ENCODE measurements at places on chromosomes 12 and 14. TPM values are rescaled to one million over a fixed set of nuclear protein-coding genes. Genes with fewer than 3 reads are reported as not detected.

The ACOT6 gene
- 0.16 TPM for total RNA-seq

The ANO2 gene
- total RNA-seq = not detected

The TTC7B gene
- 27.2 TPM for total RNA-seq

The MYO1H gene
- not detected for total RNA-seq

The BDKRB2 gene
- total RNA-seq = 3.5 TPM

The MMP14 gene
- total RNA-seq = 680 TPM

The CD163L1 gene
- total RNA-seq = 2.1 TPM

The CYP27B1 gene
- 1.2 TPM for total RNA-seq

The CATSPERB gene
- total RNA-seq = not detected

The KRT2 gene
- not detected for total RNA-seq

The GPR65 gene
- total RNA-seq = 1.5 TPM

The SALL2 gene
- 4.7 TPM for total RNA-seq

The CLEC2B gene
- total RNA-seq = 18.8 TPM

The AMHR2 gene
- not detected for total RNA-seq

The KRT84 gene
- not detected for total RNA-seq

The DPPA3 gene
- not detected for total RNA-seq

The BCL2L2 gene
- 24.2 TPM for total RNA-seq

The RD3L gene
- total RNA-seq = not detected

The B4GALNT1 gene
- total RNA-seq = 5.7 TPM

The EGLN3 gene
- total RNA-seq = 0.12 TPM

The CPNE6 gene
- total RNA-seq = not detected

The SYNDIG1L gene
- not detected for total RNA-seq

The PRH2 gene
- not detected for total RNA-seq

The KCNJ8 gene
- 2.3 TPM for total RNA-seq

The SPIC gene
- total RNA-seq = not detected

The PLEK2 gene
- total RNA-seq = 2.6 TPM

Data from hair follicle dermal papilla cell (primary cell).